ENCODE measurements at places on chromosomes 6 and 20. TPM values are rescaled to one million over a fixed set of nuclear protein-coding genes. Genes with fewer than 3 reads are reported as not detected.

DNA sequence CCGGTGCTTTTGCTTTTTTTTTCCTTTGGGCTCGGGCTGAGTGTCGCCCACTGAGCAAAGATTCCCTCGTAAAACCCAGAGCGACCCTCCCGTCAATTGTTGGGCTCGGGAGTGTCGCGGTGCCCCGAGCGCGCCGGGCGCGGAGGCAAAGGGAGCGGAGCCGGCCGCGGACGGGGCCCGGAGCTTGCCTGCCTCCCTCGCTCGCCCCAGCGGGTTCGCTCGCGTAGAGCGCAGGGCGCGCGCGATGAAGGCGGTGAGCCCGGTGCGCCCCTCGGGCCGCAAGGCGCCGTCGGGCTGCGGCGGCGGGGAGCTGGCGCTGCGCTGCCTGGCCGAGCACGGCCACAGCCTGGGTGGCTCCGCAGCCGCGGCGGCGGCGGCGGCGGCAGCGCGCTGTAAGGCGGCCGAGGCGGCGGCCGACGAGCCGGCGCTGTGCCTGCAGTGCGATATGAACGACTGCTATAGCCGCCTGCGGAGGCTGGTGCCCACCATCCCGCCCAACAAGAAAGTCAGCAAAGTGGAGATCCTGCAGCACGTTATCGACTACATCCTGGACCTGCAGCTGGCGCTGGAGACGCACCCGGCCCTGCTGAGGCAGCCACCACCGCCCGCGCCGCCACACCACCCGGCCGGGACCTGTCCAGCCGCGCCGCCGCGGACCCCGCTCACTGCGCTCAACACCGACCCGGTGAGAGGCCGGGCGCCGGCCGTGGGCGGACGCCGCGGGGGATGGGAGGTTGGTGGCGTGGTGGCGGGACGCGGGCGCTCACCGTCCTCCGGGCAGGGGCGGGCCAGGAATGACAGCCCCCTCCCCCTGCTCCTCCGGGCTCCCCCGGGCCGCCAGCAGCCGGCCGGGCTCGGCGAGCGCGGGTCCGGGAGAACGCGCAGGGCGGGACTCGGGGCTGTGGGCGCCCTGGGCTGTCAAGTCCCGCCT, 606 bp downstream of the ID4 start:
- DNase-seq, result peak; percentile 37

DNA sequence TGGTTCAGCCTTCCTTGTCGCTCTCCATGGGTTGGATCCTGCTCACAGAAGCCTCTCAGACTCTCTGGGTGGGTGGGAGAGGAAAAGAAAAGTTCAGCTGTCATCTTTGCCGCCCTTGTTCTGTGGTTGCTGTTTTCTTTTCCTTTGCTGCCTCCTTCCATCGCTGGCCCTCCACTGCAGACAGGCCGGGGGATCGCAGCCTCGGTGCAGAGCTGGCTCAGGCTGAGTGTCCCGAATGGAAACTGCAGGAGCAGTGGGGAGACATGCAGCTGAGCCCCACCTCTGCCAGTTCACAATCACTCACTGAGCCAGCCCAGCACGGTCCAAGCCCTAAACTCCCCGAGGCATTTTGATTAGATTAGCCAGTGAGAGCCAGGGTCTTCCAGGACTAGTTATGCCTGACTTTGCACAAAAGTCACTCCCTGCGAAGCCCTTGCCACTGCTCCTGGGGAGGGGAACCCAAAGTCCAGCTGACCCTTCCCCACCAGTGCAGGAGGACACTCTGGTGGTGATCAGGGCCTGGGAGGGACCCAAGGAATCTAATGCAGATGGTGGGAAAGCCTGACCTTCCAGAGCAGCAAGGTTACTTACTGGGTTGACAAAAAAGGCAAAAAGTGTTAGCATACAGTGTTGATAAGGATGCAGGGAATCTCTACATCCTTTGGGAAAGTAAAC, 14.0 kb downstream of the NRN1 start:
- no peak for DNase-seq

- no peak for DNase-seq
These were observed 1.5 kb downstream of the E2F1 start for GRCh38 chr20:33684533-33685327.

GRCh38 chr6:79184641-79185040, 49.8 kb downstream of the HMGN3 start:
- DNase-seq, result no peak

- DNase-seq, result no peak
These were observed 32.0 kb downstream of the CCDC167 start for GRCh38 chr6:37467718-37468117.

GRCh38 chr6:151680846-151681432, 126.5 kb upstream of the ESR1 start:
- DNase-seq, result no peak

DNA sequence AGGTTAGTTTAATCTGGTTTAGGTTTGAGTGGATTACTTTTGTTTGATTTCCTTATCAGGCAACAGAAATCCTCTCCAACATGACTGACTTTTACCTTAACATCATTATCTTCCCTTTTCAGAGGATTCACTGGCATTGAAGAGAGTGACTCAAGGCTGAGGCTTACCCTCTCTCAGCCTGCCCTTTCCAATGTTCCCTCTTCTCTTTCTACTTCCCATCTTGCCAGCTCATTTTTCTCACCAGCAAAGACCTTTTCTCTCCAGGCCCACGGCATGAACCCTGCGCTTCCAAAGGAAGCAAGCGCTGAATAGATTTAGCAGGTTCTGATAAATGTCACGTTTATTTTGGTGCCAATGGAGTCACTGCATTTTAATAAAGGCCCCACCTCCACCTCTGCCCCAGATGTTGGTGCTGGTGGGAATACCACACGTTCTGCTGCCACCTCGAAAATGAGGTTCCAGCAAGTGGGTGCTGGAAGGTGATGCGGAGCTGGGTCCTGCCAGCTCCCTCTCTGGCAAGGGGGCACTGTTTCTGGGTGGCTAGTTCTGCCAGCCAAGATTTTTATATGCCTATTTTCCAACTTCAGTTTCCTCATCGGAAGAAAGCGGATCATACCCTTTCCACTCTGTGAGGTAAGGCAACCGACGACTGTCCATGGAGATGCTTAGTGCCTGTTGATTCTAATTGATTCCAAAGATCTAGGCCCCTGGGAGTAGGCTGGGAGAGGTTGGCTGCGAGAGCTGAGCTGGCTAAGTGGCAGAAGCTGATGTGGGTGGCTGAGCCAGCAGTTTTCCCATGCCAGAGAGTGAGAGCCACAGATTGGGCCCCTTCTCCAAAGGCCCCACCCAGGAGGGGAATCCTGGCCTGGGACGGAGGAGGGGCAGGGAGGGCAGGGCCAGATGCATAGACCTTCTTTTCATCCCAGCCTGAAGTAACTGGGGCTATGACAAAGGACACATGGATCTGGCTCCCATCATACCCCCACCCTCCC, 87.7 kb upstream of the MAFB start:
- no peak for DNase-seq

DNA sequence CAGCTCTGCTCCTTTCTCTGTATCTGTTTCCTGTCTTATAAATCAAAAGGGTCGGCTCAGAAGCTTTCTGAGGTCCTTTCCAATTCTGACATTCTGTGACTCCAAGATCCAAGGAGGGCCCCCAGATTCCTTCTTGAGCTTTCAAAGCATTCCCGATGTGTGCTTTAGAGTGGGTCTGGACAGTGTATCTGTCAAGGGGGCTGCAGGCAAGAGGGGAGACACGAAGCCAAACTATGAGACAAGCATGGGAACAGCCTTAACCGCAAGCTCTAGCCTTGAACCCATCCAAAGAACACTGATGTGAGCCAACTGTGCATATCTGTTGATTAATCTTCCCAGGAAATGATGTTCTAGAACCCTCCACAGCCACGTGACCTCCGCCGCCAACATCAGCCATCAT, 73.8 kb downstream of the TSHZ2 start:
- no peak for DNase-seq

GRCh38 chr6:152697634-152698033, at the start of gene MYCT1:
Gene MYCT1 (plus strand): TSS chr6:152697897. CDS start chr6:152697903, 6 bp downstream.
- DNase-seq, result no peak

DNA sequence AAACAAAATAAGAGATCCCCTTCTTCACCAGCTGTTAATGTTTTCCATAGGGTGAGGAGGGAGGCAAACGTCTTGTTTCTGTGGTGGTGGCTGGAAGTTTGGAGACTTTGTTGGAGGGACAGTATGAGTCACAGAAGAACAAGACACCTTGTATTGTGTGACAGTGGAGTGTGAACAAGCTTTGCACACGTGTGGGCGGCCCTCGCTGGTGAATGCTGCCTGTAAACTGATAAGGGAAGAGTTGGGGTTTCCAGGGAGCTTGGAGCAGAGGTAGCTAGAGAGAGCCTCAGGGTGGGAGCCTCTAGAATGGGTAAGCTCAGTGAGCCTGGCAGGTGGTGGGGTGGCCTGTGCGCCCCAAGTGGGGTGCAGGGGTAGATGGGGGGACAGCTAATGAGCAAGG, 78.3 kb downstream of the ZDHHC14 start:
- DNase-seq, result no peak

GRCh38 chr6:24659561-24659960, 7.1 kb downstream of the TDP2 start:
- no peak for DNase-seq

DNA sequence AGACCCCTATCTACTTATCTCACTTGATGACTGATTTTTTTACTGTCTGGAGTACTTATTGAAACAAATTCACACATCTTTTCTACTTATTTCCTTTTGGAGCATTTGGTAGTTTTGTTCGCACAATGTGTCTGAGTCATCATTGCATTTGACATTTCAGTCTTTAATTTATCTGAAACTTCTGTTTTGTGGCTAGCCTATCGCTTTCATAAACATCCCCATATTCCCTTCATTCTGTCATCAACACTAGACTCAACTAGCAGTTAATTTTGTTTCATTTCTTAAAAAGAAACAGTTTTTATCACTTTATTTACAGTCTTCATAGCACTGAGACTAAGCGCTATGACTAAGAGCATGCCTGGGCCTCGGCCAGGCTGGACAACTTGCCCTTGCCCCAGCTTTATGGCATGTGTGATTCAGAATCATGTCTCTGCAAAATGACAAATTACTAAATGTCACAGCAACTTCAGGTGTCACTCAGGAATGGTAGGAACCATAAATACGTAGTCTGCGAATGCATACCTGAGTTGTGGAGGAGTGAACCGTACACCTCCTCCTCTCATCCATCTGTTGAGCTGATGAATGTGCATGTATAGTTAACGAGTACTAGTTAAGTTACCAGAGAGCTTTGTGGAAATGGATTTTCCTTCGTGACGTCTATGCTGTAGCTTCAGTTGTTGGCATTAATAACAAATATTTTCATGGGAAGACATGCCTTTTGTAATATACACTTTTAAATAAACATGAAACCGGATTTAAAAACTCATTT, 16.2 kb downstream of the L3MBTL3 start:
- peak; percentile 90 for DNase-seq

GRCh38 chr6:137705160-137706082, 161.6 kb upstream of the TNFAIP3 start:
- peak; percentile 18 for DNase-seq

MTHFD1L gene
- total RNA-seq, result 107 TPM

NKX2-2 gene
- total RNA-seq, result not detected

GCNT2 gene
- 13.0 TPM for total RNA-seq

BPIFB2 gene
- total RNA-seq, result not detected

OOEP gene
- total RNA-seq, result not detected

GMDS gene
- 12.3 TPM for total RNA-seq

All from astrocyte (in vitro differentiated cells and primary cell).